ENCODE measurements at places on chromosomes 2 and 18.

- DNase-seq = no peak
Observed at GRCh38 chr18:42883169-42883568, 232.3 kb downstream of the RIT2 start.

DNA sequence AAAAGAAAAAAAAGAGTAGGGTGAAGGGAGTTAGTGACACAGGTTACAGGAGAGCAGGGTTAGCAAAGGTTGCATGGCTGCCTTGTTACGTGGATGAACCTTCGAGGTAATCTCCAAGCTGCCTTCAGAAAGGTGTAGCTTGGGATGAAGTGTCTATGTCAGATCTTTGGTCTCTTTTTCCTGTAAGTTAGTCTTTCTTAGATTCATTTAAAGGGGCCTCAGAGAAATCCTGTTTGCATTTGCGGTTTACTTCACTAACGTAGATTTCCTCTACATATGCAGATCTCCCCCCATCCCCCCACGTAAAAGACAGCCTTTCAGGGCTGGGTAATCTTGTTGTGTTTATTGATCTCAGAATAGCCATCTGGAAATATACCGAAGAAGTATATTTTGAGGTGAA is 83.7 kb downstream of the MTA3 start:
- DNase-seq = no peak

DNA sequence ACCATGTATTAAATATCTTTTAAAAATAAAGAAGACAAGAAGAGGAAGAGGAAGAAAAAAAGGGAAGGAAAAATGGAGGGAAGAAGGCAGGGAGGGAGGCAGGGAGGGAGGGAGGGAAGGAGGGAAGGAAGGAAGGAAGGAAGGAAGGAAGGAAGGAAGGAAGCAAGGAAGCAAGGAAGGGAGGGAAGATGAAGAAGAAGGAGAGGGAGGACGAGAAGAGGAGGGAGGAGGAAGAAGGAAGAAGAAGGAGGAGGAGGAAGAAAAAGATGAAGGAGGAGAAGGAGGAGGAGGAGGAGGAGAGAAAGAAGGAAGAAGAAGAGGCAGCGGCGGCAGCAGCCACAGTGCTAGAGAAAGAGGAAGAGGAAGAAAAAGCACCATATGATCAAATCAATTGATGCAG is 189.6 kb downstream of the EXOC6B start:
- no peak for DNase-seq

- no peak for DNase-seq
Observed at GRCh38 chr2:169623235-169623634, 39.1 kb downstream of the PPIG start.

DNA sequence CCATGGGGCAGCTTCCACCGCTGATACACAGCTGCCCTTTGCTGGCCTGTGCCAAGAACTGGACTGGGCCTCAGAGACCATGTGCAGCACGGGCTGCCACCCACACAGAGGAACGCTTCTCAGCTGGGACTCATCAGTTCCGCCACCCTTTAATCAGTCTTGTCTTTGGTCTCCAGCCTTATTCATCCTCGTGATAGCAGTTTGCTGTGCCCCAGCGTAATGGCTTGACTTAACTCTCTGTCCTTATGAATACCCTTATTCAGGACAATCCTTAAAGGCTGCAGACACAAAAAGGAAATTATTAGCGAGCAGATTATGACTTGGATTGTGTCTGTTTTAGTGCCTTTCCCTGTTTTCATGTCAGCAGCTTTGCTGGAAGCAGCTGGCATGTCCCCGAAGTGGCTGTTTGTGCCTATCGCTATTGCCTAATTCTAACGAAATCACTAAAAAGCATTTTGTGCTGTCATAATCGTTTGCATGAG is 108.9 kb upstream of the DAPL1 start:
- no peak for DNase-seq

DNA sequence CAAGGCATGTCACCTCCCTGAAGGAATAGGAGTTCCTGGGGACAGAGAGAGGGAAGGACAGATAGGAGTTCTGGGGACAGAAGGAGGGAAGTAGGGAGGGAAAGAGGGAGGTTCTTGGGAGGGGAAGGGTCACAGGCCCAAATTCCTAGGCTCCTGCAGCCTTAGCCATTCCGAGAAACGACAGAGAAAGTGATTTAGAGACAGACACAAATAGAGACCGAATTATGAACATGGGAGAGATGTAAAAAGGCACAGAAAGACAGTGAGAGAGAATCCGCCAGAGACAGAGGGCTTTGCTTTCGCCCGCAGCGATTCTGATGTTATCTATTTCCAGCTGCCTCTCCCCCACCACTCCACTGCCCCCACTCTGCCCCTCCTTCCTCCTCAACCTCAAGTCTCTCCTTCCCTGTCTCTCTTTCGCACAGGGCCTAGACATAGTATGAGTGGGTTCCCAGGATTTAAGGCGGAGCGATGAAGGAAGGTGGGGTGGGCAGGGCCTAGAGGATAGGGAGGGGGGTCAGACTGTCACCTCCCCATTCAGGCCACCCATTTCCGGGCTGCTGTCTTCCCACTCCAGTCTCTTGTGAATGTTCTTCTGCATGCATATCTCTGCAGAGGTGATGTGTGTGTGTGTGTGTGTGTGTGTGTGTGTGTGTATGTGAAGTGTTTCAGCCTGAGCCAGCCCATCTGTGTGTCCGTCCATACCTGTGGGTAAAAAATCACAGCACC is 3.3 kb upstream of the WNT6 start:
- peak; percentile 48 for DNase-seq

GRCh38 chr2:26576565-26577441 is 64.4 kb downstream of the CIB4 start:
- DNase-seq = no peak

- no peak for DNase-seq
Observed at GRCh38 chr2:211985393-211985792, 553.2 kb downstream of the ERBB4 start.

- DNase-seq = no peak
Observed at GRCh38 chr2:209426432-209426831, 2.6 kb downstream of the MAP2 start.

DNA sequence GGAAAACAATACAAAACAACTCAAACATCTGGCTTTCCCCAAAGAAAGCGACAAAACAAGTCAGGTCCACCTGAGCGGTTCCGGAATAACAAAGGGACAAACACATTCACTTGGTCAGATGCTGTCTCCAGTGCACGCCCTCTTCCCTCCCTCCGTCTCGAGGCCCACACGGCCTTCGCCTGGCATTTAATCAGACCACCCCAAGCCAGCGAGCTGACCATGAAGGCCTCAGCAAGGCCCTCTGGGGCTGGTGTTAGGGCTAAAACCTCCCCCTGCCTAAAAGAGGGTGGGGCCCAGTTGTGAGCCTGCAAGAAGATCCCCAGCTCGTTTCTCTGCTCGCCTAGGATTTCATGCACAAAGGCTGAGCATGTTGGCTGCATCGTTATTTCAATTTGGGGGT is 180.3 kb downstream of the EIPR1 start:
- no peak for DNase-seq

GRCh38 chr18:78899241-78899640 is 80.4 kb upstream of the SALL3 start:
- no peak for DNase-seq
